ENCODE measurements at places on chromosomes 5 and 9.

GRCh38 chr9:110452227-110452801 is 114.7 kb upstream of the TXNDC8 start:
- no peak for DNase-seq

DNA sequence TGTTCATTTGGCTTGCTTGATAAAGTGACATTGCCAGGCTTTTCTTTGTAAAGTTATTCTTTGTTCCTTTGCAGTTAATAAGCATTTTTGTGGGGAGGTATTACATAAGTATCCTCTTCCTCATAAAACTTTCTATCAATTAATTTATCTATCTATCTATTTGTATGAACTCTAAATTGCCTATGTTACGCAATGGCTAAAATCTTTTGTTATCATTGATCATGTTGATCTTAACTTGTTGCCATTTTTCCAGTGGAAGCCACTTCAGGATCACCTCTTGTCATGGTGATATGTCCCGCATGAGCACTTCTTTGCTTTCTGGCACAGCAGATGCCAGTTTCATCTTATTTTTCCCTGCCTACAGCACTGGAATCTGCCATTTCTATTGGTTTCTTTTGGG is 436.7 kb upstream of the KIF2A start:
- no peak for DNase-seq

DNA sequence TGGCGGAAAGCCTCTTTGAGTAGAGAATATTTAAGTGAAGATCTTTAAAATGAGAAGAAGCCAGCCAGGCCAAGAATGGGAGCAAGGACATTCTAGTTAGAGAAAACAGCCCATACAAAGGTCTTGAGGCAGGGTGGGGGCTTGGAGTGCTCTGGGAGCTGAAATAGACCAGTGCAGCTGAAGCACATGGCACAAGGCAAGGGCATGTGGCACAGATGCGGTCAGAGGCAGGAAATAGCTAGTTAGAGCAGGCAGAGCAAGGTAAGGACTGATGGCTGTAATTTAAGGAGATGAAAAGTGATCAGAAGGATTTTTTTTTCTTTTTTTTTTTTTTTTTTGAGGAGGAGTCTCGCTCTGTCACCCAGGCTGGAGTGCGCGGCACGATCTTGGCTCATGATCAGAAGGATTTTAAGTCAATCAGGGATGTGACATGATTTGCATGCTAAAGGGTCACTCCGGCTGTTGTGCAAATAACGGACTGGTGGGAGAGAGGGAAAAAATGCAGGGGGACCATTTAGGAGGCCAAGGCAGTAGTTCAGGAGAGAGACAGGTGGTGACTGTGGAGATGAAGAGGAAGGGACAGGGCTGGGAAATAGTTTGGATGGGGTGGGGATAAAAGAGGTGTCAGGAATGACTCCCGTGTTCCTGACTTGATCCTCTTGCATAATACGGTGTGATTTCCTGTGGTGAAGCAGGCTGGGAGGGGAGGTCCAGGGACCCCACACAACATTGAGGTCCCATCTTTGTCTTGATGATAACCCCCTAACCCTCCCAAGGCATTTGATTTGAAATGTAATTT is 207.6 kb downstream of the HSPA4 start:
- no peak for DNase-seq

GRCh38 chr5:159178978-159179377 is 30.4 kb downstream of the RNF145 start:
- DNase-seq, result no peak

DNA sequence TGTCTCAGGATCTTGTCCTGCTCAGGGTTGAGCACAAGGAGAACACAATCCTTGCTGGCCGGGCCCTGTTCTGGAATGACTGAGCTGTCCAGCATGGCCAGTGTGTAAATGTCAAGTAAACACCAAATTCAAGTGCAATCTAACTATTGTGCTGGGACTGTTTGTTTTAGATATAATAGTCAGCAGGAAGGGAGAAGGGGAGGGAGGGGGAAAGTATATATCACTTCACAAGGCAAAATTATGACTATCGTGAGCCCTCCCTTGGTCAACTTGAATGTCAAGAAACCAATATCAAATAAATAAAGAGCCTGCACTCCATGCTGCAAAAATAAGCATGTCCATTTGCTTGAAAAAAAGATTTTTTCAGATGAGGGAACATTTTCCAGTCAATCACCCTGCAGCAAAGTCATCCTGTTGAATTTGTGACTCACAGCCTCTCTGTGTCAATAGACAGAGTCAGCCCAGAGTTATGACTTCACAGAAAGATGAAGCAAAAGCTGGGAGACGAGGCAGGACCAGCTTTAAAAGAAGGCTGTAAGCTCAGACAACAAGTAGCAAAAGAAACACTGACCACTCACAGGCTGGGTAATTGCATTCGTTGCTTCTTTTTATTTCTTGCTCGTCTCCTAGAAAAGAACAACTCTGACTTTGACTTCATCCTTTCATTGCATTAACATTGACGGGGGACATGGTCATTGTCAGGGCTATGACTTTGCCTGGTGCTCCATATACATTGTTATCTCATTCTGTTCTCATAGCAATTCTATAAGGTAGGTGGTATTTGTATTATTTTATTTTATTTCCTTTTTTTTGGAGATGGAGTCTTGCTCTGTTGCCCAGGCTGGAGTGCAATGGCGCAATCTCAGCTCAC is 15.3 kb upstream of the KLF4 start:
- DNase-seq, result peak; percentile 63

GRCh38 chr9:99867536-99867935 is 38.9 kb upstream of the STX17 start:
- DNase-seq, result no peak

DNA sequence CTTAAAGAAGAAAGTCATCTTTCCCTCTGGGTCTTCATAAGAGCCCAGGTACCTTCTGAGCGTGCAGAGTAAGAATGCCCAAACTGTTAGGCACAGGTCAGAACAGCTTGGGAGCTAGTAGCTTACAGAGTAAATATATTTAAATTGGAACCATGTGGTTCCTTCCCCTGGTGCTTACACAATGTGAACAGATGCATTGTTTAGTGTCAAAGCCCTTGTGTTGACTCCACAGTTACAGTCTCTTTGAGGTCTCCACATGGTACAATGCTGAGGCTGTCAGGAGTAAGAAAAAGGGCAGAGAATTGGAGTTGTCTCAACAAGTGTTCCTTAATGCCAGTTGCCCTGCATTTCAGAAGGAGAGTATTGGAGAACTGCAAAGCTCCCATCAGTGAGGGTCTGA is 188.5 kb downstream of the PAPPA start:
- DNase-seq, result no peak

GRCh38 chr5:6408260-6408596 is 29.9 kb upstream of the MED10 start:
- DNase-seq, result no peak

DNA sequence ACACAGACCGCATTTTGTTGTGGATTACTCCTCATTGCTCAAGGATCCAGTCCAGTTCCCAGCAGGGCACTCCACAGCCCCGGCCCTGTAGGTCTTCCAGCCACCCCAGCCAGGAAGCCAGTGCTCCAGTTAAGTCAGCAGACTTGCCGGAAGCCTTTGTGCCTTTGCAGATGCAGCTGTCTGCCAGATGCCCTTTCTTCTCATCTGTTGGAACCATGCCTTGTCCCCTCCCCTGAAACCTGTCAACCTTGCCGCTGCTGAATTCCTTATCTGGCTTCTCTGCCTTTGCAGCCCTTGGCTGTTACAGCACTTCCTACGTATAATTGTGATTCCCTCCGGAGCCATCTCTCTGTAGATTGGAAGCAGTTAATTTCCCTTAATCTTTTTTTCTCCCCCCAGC is 28.4 kb downstream of the PSAT1 start:
- DNase-seq, result no peak

DNA sequence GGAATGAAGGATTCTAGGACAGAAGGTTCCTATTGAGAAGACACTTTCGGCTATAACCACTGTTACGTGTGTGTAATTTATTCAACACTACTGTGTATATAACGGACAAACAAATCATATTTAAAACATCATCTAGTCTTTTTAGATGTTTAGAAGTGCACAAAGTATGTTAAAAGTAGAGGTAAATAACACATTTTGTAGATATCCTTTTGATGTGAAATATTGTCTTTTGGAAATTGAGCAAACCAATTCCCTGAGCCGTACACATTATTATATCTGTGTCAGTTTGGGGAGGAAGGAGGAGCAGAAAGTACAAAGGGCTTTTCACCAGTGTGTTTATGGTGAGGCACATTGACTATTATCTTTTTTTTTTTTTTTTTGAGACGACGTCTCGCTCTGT is 39.1 kb upstream of the ANKRD18A start:
- DNase-seq, result no peak

DNA sequence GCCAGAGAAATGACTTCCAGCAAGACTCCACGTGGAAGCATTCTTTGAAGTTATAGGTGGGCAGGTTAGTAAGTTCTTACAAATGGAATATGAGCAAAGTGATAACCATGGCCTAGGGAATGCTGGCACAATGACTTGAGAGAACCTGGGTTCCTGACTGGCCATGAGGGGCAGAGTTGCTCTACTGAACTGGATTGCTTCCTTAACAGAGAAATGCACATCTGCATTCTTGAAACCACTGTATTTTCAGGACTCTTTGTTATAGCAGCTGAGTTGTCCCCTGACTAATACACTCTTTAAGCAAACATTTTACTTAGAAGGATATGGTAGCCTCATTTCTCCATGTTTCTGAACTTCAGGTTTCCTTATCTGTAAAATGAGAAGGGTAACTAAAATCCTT is 108.3 kb upstream of the GNA14 start:
- no peak for DNase-seq

DNA sequence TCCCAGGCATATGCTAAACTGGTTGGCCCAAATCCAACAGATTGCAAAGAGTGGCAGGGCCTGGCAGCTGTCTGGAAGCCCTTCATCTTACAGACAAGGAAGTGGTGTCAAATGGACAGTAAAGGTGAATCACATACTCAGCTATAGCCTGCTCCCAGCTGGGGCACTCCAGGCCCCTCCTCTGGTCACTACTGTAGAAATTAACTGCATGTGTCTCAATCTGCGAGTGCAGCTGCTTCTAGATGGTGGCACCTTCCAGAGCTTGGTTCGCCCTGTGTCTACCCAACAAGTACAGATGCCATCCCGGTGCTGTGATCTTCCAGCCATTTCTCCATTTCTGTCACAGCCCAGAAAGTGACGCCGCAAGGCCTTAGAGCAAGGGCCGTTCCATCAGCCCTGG is 50.2 kb downstream of the OTULIN start:
- DNase-seq, result peak; percentile 80

DNA sequence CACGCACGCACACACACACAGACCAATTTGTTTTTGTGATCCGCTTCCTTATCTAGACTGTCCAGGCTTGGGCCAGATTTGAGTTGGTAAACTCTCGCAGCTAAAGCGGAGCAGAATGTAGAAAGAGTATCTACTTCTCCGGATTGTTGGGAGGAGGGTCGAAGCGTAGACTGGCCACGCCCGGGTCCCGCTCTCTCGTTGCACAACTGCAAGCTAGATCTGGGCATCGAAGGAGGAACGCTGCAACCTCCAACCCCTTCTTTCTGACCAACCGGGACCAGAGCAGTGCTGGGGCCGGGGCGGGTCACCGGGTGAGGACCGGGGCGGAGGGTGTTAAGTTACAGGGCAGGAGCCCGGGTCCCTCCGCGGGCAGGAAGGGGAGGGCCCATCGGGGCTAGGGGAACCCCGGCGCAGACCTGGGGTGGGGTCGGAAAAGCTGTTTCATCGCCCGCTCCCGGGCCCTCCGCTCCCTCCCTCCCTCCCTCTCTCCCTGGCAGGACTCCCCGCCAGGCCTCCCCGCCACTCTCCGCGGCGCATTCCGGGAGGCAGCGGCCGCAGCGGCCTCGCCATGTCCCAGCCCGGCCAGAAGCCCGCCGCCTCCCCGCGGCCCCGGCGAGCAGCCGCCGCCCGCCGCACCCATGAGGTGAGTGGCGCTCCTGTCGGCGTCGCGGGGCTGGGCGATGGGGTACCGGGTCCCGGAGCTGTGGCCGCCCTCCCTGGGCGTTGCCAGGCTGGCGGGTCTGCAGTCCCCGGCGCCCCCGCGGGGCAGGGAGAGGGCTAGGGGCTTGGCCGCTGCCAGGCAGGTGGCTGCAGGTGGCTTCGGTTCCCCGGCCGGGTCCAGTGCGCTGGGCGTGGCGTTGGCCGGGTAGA is at the start of gene CAST:
TSS of gene CAST (plus strand) at position 522 of the 870 bp plus-strand sequence. CDS start at position 569, 47 bp downstream.
- peak; percentile 86 for DNase-seq
